ENCODE measurements at places on chromosomes 1 and 21. TPM values are rescaled to one million over a fixed set of nuclear protein-coding genes. Genes with fewer than 3 reads are reported as not detected.

CACHD1 gene
- total RNA-seq: 3.2 TPM

TCHHL1 gene
- total RNA-seq: not detected

KMO gene
- not detected for total RNA-seq

CSMD2 gene
- total RNA-seq: 0.27 TPM

LCE6A gene
- total RNA-seq: not detected

GFI1 gene
- 10.0 TPM for total RNA-seq

OR6P1 gene
- not detected for total RNA-seq

DNA sequence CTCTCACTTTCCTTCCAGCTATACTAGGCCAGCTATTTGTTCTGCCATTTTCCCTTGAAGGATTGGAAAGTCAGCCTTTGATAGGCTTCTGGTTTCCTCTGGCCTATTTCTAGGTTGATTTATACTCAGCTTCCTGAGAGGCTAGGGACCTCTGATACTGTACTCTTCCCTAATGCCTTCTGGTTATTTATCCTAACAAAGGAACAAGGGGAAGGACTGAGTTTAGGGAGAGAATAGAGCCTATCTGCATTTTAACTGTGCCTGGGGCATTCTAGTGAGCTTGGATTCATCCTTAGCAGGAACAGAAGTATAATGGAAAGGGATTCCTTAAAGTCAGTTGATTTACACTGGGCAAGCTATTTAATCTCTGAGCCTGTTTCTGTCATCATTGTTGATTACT is 11.8 kb upstream of the TMEM39B start:
- DNase-seq: no peak

- DNase-seq: no peak
Measured at GRCh38 chr1:11053758-11054137, 6.1 kb downstream of the SRM start.

DNA sequence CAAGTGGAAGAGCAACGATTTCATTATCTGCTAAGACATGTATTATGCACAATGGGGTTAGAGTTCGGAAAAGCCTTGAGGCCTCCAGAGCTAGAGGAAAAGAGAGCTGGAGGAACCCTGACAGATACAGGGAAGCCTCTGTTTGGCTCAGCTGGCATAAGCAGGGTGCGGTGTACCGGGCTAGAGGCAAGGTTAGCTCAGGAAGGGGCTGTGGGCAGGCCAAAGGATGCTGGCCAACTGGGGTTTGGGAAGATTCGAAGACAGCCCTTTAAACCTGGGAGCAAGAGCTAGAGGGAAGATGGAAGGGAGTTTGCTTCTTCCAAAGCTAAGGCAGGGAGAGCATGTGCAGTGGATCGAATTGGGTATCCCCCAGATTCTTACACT is 107.6 kb upstream of the TLR5 start:
- no peak for DNase-seq

DNA sequence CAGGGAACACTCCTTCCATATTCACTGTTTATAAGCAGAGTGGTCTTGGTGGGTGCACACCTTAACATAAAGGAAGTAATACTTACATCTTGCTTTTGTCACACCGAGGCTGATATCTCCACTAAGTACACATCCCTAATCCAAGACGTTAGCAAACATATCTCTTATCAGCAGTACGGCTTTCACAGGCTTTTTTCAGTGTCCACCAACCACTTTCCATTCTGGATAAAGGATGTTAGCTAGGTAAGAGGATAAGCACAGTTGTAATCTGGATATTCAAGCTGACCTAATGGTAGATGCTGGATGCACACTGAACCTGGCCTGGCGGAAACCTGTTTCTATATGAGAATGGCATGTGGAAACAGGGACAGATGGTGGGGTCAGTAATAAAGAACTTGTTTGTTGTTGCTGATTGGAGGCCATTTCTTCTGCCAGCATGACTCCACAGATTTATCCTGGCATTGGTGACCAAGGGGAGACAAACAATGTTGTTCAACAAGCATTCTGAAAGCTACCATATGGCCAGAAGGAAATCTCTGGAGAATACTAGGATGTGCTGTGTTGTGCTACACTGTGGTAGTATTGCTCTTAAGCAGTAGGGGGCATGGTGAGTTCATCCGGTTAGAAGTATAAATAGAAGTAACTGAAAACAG is 416.4 kb downstream of the PTBP2 start:
- peak; percentile 10 for DNase-seq

DNA sequence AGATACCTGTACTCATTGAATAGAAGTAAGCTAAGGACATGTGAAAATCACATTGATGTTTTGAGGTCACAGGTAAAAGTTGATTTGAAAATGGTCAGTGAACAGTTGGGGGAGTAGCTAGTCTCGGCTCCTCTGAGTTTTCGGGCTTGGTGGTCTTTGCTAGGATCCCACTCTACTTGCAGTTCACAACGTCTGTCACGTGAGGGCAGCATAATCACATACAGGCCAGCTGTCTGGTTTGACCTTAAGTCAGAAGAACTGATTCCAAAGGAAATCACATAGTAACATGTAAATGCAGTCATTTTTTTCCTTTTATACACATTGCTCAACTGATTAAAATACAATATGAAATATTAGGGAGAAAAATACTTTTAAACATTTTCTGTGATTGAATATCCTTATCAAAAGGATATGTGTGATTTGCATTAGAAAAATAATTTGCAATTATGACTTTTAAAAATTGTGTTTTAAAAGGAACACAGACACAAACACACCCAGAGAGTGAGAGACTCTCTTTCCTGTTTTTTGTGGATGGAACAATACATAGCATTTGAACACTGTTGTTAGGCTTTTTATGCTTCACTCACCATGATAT is 21.8 kb upstream of the PDC start:
- DNase-seq: peak; percentile 25

GRCh38 chr1:11952455-11953109 is 18.1 kb downstream of the PLOD1 start:
- DNase-seq: no peak

GRCh38 chr1:234839663-234840062 is 229.7 kb upstream of the IRF2BP2 start:
- no peak for DNase-seq

GRCh38 chr1:199226163-199226562 is 587.3 kb downstream of the PTPRC start:
- no peak for DNase-seq

GRCh38 chr1:175822580-175822979 is 79.2 kb upstream of the TNR start:
- no peak for DNase-seq

GRCh38 chr1:40495315-40495903 is 13.2 kb upstream of the EXO5 start:
- no peak for DNase-seq

Measured in transverse colon (tissue), 4 donors.